ENCODE measurements at places on chromosomes 16 and 17.

- no peak for DNase-seq
Measured at GRCh38 chr17:56217921-56218320, 64.6 kb downstream of the ANKFN1 start.

DNA sequence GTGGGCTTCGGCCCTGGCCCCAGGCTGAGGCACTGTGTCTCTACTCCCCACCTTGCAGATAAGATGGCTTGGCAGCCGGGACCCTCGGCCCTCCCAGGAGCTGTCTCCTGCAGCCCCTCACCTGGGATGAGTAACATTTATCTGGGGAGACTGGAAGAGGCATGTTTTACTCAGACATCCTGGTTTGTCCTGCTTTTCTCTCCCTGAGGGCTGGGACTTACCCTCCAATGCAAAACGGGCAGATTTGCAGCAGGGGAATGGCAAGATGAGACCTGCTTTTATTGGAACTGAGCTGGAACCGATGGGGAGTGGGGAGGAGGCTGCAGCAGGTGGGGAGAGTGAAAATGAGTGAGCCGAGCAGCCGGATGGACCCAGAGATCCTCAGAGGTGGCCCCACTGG is 27.3 kb upstream of the UBE2G1 start:
- no peak for DNase-seq

GRCh38 chr16:75111514-75111940 is 5.1 kb downstream of the LDHD start:
- no peak for DNase-seq

GRCh38 chr17:37050920-37051319 is 102.2 kb downstream of the AATF start:
- DNase-seq = no peak

GRCh38 chr16:53814801-53815200 is 110.8 kb downstream of the FTO start:
- no peak for DNase-seq
